Stimulated activated CD4-positive, alpha-beta T cell treated with anti-CD3 and anti-CD28 coated beads, Interleukin-1b, Interleukin-23, amount 100 ng/mL, for 48 hours (primary cell): ENCODE measurements at places on chromosomes 3 and 15.

GRCh38 chr3:123098426-123099330 is 31.9 kb downstream of the PDIA5 start:
- no peak for DNase-seq

DNA sequence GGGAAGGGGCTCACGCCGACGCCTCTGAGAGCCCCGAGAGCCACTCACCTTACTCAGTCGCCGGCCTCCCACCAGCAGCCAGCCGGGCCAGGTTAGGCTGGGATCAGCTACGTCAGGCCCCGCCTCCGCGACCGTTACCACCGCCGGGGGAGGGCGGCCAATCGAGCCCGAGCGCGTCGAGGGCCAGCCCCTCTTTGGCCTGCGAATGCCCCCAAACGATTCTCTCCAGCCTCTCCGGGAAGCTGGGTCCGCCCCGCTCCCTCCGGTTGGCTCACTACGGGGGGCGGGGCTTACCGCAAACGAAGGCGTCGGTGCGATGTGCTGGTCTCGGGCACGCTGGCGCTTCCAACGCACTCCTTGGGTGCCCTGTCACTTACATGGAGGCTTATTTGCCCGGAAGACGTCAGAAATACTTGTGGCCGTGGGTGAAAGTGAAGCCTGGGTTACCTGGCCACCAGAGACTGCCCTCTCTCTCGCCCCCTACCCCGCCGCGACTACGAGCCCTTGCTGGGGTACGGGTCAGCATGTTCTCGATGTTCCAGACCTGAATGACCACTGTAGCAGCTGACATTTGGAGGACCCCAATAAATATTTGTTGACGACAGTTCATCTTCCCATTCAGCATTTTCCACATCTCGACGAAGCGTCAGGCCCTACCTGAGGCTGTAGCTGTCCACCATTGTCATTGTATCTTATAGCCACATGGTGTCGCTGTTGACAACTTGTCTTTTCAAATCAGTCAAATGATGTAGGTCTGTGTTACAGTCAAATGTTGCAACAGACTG is at the start of gene CEP70:
Gene CEP70, minus strand, starts transcription at position 111 of the 785 bp plus-strand sequence. CDS start 21,333 bp downstream, outside the sequence.
- DNase-seq, result peak; percentile 87

- no peak for DNase-seq
These were observed 170.0 kb downstream of the SOX2 start for GRCh38 chr3:181881749-181882148.

- no peak for DNase-seq
These were observed 15.4 kb downstream of the WNT5A start for GRCh38 chr3:55471522-55472280.

DNA sequence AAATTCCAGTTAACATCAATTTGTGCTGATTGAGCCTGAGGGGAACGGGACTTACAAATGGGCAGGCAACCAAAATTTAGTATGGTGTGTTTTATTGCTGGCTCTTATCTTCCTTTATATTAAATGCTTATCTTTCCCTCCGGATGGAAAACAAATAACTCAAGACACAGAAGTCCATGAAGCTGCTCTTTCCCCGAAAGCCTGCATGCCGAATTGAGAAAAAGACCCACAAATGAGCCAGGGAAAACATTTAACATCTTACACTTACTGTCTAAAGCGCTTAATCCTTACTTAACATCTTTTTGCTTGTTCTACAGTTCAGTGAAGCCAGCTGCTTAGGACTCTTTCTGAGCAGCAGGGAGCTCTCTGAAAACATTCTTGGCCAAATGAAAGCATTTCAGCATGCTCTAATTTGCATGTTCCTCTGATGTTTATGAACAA is 49.5 kb downstream of the HEG1 start:
- no peak for DNase-seq

- DNase-seq, result no peak
These were observed 52.2 kb downstream of the AQP9 start for GRCh38 chr15:58190419-58190818.

DNA sequence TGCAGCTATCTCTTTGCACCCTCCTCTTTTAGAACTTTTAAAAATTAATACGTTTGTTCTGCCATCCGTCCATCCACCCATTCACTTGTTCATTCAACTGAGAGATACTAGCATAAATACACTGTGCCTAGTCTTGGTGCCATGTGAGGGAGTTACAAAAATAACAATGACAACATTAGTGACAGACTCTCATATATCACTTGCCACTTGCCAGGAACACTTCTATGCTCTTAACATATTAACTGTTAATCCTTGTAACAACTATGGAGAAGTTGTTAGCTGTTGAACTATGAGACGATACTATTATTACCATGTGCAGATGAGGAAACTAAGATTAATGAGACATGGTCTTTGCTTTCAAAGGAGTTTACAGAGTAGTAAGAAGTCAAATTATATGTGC is 33.6 kb downstream of the RPL39L start:
- DNase-seq, result no peak

DNA sequence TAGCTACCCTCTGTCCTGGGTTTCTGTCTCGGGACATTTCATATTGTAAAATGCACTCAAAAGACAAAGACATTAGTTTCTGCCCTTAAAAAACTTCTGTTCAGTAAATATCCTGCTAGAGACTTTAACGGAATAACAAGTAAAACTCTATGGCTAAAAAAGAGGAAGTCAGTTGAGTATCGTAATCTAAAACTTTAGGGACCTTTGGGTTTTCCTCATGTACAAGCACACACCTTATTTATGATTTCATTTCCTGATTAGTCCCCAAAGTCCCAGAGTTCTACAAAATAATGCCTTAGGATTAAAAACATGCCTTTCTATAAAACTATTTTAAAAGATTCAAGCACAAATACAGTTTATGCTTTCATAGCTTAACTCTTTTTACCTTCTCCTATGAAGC is 585.9 kb downstream of the UNC13C start:
- DNase-seq, result no peak
